A549 treated with AZD2906 at 1 μM for 4 hours (cell line): ENCODE measurements at places on chromosomes 5 and 9. TPM values are rescaled to one million over a fixed set of nuclear protein-coding genes. Genes with fewer than 3 reads are reported as not detected.

The SPINK6 gene
- total RNA-seq: 0.28 to 0.75 TPM (median 0.36 TPM) in 5 replicates

The ADRB2 gene
- total RNA-seq: 1.3 to 1.6 TPM (median 1.3 TPM) in 5 replicates

The QRFP gene
- not detected in 5 replicates for total RNA-seq

The GRIN3A gene
- total RNA-seq: not detected in 5 replicates

The CYSTM1 gene
- total RNA-seq: 160 to 243 TPM (median 182 TPM) in 5 replicates

The CLIC3 gene
- total RNA-seq: 3.2 to 7.2 TPM (median 5.6 TPM) in 5 replicates

The PLGRKT gene
- 21.0 to 26.8 TPM (median 22.1 TPM) in 5 replicates for total RNA-seq

The FAM163B gene
- total RNA-seq: not detected in 5 replicates

The SPATA31E1 gene
- total RNA-seq: 0.01 TPM in 1 of 5 replicates, not detected in the others

The ARID3C gene
- 0.11 to 0.32 TPM (median 0.17 TPM) in 5 replicates for total RNA-seq

The PNPLA7 gene
- 0.44 to 0.80 TPM (median 0.62 TPM) in 5 replicates for total RNA-seq

The PRSS3 gene
- 8.7 to 11.1 TPM (median 10.8 TPM) in 5 replicates for total RNA-seq

The MYO10 gene
- 31.7 to 41.8 TPM (median 34.2 TPM) in 5 replicates for total RNA-seq

The PLK2 gene
- total RNA-seq: 34.3 to 39.3 TPM (median 37.0 TPM) in 5 replicates

The FCN2 gene
- total RNA-seq: not detected in 5 replicates

The IRGM gene
- total RNA-seq: 0.06 to 0.18 TPM (median 0.11 TPM) in 4 of 5 replicates, not detected in the other

The IFNA2 gene
- total RNA-seq: not detected in 5 replicates

The PCDHA13 gene
- total RNA-seq: 0.03 to 0.06 TPM (median 0.05 TPM) in 5 replicates

The CD180 gene
- total RNA-seq: not detected in 5 replicates

The NEUROG1 gene
- total RNA-seq: not detected in 5 replicates

The C5orf34 gene
- total RNA-seq: 3.6 to 5.4 TPM (median 4.2 TPM) in 5 replicates

The C1QTNF3 gene
- 0.11 to 0.20 TPM (median 0.18 TPM) in 5 replicates for total RNA-seq

The ESM1 gene
- total RNA-seq: not detected in 5 replicates

The BTNL8 gene
- 0.06 TPM in 1 of 5 replicates, not detected in the others for total RNA-seq

The SV2C gene
- total RNA-seq: not detected in 5 replicates

The ZNF454 gene
- total RNA-seq: not detected in 5 replicates

The PITX1 gene
- total RNA-seq: 23.2 to 32.2 TPM (median 31.1 TPM) in 5 replicates
